ENCODE measurements at places on chromosomes 5 and 9.

DNA sequence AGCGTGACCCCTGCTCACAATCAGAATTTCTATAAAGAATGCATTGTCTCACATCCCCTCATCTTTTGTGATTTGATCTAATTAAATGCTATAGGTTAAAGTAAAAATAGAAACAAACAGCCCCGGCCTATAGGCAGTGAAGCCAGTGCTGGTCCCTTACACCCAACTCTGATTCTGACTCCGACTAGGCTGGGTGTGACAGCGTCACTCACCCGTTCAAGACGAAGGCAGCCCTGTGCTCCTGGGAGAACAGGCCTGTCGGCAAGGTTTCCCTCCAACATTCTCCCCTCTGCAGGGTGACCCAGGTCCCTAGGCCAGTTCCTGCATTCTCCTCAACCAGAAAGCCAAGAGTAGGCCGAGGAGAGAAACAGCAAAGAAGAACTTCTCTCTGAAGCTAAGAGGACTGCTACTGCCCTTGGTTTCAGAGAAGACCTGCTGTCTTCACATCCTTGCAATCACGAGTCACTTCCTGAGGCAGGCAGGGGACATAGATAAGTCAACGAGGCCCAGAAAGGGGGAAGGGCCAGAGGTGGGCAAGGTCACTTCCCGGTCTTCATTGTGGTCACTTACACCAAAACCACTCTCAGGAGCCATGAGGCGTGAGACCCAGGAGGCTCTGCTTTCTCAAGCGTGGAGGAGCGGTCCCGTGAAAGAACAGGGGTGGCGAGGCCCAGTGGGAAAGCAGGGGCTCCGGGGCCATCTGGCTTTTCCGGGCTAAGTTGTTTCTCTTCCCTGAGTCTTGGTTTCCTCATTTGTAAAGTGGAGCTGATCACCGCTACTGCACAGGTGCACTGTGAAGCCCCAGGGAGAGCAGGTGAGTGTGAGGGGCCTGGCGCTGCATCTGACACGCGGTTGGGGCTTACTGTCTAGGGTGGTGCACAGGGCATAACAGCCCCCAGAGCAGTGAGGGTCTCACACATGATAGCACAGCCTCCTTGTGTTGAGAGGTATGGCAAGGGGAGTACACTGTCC is 200.8 kb downstream of the CRB2 start:
- DNase-seq = no peak

- DNase-seq = no peak
Measured at GRCh38 chr5:180486636-180487149, 7.5 kb upstream of the CNOT6 start.

DNA sequence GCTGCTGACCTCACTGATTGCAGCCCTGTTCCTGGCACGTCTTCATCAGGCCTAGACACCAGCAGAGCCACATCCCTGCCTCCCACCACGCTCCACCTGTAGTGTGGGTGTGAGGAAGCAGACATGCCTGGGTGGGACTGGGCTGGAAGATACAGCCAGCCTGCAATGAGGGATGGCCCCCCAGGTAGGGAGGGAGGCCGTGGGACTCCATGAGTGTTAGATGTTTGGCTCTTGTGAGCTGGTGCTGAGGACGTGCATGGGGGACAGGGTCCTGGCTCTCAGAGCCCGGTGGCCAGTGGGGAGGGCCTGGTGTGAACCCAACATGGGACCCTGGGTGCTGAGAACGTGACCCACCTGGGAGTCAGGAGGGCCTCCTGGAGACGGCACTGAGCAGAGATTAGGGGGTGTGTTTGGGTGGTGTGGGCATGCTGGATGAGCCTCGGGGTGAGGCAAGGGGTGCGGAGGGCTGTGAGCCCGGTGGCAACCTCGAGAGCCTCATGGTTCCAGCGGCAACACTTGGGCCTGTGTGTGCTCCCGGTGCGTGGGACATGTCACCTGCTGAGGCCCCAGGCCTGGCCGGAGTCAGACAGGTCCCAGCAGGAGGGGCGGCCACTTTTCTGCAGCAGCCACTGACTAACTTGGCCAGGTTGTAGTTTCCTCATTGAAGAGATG is 87.6 kb downstream of the PHF2 start:
- no peak for DNase-seq

DNA sequence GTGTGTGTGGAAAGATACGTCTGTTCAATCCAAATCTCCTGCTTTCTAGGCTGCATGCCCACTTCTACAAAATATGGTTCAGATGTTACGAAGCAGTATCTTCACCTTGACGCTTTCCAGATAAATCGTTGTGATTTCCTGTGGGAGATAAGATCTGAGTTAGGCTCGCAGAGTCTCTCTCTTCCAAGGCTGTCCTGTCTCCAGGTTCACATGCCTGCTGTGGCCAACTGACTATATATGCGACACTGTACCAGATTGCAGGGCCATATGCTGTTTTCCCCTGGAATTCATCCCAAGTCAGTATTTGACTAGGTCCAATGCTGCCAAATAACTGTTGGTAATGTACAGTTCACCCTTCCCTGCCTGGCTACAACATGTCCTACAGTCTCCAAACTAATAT is 47.9 kb downstream of the TMEM252 start:
- DNase-seq = peak; percentile 96

DNA sequence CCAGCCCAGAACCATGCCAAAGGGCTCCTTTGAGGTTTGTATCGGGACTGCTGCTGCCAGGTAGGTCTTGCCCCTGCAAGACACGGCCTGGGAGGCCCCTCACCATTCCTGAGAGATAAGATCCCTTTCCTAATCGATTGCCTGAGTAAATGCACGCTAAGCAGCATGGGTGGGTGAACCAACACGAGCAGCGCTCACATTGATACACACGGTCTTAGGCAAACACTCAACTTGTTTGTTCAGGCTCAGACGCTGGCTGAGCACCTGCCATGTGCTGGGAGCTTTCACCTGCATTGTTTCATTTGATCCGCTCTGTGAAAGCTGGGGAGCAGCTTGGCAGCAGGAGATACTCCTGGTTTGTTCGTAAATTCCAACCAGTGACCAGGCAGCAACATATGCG is 76.9 kb upstream of the NEURL1B start:
- no peak for DNase-seq

- DNase-seq = peak; percentile 62
Measured at GRCh38 chr5:157858527-157859226, at the start of gene CLINT1. TSS of gene CLINT1 (minus strand) at chr5:157859145. CDS start at chr5:157858970, 175 bp downstream.

- DNase-seq = no peak
Measured at GRCh38 chr5:174329738-174330137, 284.2 kb downstream of the NSG2 start.

- DNase-seq = no peak
Measured at GRCh38 chr9:135141183-135141774, 53.8 kb downstream of the OLFM1 start.

DNA sequence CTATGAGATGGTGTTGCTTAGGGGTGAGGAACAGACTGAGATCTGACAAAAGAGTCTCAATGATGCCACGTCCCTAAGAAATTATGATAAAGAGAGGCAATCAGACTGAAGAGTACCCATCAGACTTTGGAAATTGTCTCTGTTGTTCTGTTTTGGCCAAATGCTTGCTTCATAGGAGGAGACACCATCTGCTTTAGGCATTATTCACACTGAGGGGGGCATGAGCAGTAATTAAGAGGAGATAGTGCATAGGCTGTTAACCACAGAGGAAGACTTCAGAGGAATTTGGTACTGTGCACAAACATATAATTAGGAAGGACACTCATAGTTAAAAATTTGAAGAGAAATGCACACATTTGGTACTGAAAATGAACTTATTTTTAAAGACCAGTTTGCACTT is 190.7 kb downstream of the FAM170A start:
- no peak for DNase-seq

DNA sequence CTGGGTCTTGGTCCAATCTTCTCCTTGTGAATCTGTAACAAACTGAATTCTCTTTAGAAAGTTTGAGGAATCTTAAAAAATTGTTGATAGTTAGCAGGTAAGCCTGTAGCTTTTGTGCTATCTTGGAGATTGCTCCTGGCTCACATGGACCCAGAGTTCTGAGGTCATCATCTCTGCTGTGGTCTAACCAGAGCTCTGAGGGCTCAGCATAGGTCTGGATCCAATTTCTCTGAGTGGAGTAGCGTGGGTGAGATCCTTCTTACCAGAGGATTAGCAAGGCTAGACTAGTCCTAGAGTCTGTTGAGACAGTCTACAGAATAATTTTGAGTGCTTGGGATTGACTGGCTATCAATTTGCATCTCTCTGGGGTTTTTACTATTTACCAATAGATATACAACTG is 60.5 kb upstream of the IL6ST start:
- no peak for DNase-seq

- peak; percentile 62 for DNase-seq
Measured at GRCh38 chr5:146291421-146292074, 47.1 kb upstream of the POU4F3 start.

- DNase-seq = no peak
Measured at GRCh38 chr9:2107906-2108451, 92.8 kb downstream of the SMARCA2 start.

DNA sequence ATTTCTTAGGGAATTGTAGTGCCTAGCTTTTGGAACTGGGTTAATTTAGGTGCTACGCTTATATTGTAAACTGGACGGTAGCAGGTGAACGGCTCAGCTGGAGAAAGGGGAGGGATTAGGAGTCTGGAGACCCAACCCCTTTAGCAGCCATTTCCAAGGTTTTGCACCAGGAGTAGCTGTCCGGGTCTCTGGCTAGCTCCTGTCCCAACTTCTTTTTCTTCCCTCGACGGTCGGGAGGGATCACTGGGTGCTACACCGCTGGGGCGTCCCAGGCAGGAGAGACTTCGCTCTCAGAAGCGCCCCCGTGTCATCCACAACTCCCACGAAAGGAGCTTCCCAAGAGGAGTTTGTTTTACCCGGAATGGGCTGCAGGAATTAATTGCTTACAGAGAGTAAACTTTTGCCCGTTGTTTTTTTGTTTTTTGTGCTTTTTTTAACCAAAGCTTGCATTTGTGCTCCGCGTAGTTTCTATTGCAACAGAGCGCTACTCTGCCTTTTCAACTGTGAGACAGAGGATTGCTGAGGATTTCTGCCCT is 1640.9 kb upstream of the C9orf72 start:
- DNase-seq = peak; percentile 90

DNA sequence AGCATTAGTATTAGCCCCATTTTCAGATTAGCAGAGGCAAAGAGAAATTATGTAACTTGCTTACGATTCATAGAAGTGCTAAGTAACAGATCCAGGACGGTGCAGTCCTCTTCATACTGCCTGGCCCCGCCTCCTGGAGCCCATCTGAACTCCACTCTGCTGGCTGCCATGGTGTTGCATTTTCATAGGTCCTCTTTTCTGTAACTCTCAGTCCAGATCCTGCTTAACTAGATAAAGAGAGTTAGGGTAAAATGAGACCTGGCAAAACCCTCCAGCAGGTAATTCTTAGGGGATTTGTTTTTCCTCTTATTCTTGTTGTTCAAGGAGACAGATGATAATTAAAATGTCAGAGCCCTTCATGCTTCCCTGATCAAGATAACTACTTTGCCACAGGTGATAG is 135.1 kb upstream of the EFNA5 start:
- DNase-seq = no peak

- DNase-seq = peak; percentile 60
Measured at GRCh38 chr9:135016037-135016640, 71.3 kb upstream of the OLFM1 start.

DNA sequence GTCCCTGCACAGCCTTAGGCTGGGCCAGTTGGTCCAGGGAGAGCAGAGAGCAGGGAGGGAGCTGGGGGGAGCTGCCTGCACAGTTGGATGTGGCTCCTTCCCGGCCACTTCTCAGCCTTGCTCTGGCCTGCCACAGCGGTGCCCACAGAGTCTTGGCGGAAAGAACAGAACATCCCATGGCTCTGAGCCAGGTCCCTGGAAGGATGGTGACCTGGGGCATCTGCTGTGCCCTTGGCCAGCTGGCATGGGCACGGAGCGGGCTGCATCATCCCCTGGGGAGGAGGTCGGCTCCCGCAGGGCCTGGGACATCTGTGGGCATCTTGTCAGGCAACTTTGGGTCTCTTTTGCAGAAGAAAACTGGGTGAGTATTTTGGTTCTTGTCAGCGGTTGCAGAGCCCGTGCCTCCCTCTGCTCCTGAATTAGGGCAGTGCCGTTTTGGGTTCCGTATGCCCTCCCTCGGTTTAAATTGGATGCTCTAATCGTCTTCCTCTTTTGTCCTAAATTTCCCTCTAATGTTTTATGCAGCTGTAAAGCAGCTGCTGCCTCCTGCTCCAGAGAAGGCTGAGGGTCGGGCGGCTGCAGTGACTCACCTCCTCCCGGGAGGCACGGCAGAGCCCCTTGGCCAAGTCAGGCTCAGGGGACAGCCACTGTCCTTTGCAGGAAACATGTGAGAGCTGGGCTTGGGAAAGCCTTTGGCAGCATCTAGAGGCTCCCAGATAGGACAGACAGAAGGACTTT is 10.5 kb upstream of the NACC2 start:
- DNase-seq = no peak

DNA sequence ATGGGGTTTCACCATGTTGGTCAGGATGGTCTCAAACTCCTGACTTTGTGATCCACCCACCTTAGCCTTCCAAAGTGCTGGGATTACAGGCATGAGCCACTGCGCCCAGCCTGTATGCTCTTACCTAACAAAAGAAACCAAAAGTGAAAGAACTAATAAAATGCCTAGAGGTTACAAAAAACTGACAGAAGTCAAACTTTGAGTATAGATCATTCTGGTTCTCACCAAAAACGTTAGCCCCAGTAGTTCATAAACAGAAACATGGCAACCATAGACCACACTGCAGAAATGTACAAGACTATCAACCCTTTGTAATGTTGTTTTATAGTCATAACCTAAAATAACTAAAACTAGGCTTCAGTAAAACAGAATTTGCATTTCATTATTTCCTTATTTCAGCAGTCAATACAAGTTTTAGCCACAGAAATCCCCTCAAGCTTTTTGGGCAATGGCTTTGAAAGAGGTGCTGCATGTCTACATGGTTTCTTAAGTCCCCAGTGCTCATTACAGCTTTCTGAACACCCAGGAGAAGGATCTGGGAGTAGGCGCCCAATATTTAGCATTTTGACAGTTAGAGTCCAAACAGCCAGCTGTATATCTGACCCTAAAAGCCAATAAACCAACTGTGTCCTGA is 72.5 kb downstream of the EPB41L4A start:
- no peak for DNase-seq

DNA sequence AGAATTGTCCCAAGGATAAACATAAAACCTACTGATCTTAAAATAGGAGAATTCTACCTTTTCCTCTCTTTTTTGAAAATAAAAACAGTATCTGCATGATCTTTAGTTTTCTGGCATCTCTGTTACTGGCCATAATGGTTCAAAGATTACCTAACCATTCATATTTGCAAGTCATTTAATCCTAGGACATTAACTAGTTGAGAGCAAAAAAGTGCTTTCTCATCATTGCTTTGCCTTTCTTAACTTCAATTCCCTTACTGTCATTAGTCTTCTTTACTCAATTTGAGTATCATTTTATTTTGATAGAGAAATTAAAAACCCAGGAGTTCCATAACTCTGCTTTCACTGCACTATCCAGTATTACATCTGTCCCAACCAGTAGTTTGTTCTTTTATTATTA is 68.6 kb downstream of the RFX3 start:
- no peak for DNase-seq

GRCh38 chr5:61516946-61517345 is 184.9 kb downstream of the ZSWIM6 start:
- DNase-seq = no peak

DNA sequence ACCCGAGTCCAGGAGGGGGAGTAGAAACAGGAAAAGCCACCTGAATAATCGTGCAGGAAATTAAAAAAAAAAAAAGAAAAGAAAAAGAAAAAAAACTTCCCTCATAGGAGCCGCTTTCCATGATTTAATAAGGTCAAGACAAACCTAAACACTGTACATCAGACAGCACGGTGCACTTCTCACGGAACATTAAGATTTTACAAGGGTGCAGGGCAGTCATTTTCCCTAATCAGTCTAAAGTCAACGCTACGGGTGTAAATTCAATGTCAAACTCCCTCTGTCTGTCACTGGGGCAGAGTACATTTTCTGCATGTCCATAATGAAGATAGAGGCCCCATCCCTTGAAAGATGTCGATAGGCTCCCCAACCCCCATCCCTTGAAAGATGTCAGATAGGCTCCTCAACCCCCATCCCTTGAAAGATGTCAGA is 139.7 kb downstream of the TSSK1B start:
- no peak for DNase-seq

Measured in NCI-H1694 (cell line).